Stimulated activated CD8-positive, alpha-beta memory T cell treated with anti-CD3 and anti-CD28 coated beads, Interleukin-4, amount 100 ng/mL, for 4 hours (primary cell): ENCODE measurements at places on chromosomes 5 and 9.

DNA sequence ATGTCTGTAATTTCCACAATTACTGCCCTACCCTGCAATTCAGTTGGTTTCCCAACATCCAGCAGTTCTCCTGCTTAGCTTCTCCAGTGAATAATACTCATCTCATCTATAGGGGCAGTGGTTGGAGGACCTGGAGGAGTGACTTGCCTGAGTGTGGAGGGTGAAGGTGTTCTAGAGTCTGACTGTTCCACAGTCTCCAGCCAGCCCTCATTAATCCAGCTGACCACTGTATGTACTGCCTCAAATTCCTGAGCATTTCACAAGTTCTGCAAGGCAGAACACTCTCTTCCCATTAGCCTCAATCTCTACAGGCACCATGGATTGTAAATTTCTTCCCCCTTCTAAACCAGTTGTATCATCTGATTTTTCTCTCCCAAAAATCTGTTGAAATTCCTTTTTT, 147.4 kb upstream of the NFIL3 start:
- DNase-seq, result no peak

GRCh38 chr9:137233143-137233980, 2.7 kb downstream of the SLC34A3 start:
- DNase-seq, result no peak

DNA sequence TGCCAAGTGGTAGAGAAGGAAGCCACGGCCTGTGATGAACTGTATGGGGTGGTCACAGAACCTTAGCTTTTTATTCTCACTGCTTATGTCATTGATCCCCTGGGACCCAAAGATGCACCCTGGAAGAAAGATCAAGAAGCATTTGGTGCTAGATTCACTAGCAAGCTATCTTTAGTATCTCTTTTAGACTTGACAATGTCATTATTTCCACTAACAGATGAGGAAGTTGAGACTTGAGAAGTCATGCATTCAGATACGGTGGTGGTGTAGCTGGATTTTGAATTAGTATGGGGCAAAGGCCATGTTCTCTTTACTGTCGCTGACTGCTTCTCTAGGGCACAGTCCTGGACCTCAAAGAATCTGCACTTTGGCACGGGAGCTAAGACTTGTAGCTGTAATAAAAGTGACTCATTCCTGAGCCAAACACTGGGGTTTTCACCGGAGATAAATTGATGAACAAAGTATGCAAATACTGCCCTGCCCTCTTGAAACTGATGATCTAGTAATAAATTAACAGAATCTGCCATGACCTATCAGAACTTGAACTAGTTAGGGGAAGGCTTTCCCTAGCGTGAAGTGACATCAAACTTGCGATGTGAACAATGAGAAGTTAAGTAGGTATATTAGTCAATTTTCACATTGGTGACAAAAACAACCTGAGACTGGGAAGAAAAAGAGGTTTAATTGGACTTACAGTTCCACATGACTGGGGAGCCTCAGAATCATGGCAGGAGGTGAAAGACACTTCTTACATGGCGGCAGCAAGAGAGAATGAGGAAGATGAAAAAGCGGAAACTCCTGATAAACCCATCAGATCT, 5.4 kb downstream of the GDA start:
- DNase-seq, result no peak

DNA sequence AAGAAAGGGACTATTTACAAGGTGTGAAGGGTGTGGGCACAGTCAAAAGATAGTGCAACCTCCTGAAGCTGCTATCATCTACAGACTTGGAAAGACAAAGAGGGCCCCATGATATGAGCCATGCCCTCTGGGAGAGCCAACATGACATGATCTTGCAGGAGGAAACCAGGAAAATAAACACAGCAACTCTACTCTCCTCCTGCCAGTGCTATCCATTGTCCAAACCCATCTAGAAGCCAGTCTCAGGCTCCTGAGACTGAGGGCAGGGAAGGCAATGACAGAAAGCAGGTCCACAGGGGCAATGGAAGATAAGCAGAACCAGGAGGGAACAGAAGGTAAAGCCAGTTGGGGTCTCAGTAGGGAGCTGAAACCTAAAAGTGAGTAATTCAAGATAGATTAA, 37.1 kb downstream of the PLPP1 start:
- no peak for DNase-seq

DNA sequence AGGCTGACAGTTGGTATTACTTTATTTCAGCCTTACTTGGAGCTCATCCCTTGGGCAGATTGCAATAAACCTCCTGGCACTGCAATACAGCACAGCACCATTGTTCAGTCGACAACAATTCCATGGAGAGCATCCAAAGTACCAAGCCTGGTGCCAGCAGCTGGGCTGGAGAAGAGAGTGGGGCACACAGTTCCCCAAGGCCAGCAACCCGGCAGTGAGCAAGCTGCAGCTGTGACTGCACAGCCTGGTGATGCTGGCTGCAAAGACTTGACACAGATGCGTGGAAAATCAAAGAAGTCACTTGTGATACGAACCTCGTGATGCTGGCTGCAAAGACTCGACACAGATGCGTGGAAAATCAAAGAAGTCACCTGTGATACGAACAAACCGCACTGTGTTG, 125.4 kb downstream of the ATPSCKMT start:
- DNase-seq, result no peak
